Glomerular endothelial cell (primary cell): ENCODE measurements at places on chromosomes 11 and 22.

- DNase-seq: no peak
These were observed 59.1 kb downstream of the ST3GAL4 start for GRCh38 chr11:126414615-126415014.

- DNase-seq: no peak
These were observed 1.9 kb downstream of the GDPD4 start for GRCh38 chr11:77299528-77299993.

DNA sequence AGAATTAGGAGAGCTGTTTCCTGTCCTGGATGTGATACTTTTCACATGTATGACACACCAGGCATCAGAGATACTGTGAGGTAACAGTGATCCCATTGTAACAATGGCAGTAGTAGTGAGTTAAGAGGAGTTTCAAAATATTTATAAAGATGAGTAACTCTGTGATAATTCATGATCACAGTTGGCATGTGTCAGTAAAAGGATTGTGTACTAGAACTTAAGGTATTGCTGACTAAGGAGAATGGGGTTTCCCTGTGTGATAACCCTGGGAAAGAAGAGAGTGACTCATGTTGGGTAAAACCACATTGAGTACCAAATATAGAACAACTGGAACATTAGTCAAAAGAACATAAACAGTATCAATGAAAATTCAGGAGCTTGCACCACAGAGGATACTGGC is 22.9 kb upstream of the SLC5A1 start:
- DNase-seq: no peak

DNA sequence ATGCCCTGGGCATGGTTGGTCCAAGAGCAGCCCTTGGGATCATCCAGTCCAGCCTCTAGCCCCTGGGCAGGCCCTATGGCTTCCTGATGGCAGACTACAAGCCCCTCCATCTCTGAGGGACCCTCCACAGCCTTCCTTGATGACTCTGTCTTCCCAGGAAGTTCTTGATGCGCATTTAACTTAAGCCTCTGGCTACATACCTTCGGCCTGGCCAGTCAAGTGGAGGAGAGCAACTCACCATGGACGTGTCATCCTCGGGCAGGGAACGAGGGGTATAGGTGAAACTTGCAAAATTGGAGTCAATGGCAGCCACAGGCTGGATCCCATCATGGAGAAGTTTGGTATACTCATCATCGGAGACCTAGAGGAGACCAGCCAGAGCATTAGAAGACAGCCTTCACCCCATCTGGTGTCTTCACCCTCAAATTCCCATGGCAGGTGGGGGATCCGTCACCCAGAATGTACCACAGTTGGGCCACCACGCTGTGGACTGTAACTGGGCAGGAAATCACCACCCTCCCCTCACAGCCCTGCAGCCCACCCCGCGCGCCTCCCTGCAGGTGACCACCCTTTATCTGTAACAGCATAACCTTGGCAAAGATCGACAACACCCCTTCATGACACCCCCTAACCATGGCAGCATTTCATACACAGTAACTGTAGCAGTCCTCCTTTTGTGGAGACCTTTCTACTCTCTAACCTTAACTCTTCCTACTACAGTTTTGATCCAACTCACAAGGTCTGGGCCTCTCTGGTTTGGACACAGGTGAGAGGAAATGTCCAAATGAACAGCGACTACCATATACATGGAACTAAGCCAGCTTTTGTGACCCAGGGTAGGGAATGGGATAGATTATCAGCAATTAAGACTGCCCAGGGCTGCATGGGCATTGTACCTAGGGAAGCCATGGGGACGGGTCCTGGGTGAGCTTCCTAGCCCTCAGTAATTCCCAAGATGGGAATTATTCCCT is 91.7 kb downstream of the PDE2A start:
- DNase-seq: no peak

DNA sequence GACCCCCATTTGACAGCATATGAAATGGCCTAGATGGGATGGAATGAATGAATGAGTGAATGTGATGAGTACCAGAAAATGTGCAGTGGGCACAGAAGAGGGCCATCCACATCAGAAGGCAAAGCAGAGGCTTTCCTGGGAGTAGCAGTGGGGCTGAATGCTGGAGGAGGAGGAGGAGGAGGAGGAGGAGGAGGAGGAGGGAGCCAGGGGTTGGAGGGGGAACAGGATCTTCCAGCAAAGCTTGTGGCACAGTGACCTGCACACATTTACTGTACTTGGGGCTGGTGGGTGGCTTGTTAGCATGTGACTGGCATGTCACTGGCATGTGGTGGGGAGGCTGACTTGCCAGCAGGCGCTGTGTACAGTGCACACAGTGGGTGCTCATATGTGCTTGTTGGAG is 9.5 kb downstream of the SEPTIN3 start:
- no peak for DNase-seq

GRCh38 chr11:128920666-128921065 is 22.0 kb downstream of the TP53AIP1 start:
- DNase-seq: no peak

GRCh38 chr22:25644122-25644521 is 79.6 kb downstream of the GRK3 start:
- no peak for DNase-seq

DNA sequence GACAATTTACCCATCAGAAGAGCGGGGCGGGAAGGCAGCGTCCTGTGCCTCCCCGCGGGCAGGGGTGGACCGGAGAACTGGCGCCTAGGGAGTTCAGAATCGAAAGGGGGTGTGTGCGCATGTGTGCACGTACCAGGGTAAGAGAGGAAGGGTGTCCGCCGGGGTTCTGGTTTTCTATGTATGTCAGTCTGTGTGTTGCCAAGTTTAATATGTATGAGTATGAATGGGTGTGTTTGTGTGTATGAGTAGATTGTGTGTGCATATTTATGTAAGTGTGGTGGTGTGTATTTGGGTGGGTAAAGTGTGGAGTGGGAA is 2.0 kb downstream of the KCNC1 start:
- DNase-seq: no peak

GRCh38 chr22:17607891-17608521 is 20.5 kb downstream of the ATP6V1E1 start:
- no peak for DNase-seq
